ENCODE measurements at places on chromosomes 3 and 15. TPM values are rescaled to one million over a fixed set of nuclear protein-coding genes. Genes with fewer than 3 reads are reported as not detected.

THRB gene
- total RNA-seq: not detected

TM4SF18 gene
- total RNA-seq: 0.46 TPM

TRH gene
- total RNA-seq: not detected

TIMP4 gene
- 1.8 TPM for total RNA-seq

CHRD gene
- 0.55 TPM for total RNA-seq

CFAP100 gene
- total RNA-seq: not detected

ITGA11 gene
- total RNA-seq: 52.5 TPM

ADGRG7 gene
- total RNA-seq: 0.30 TPM

BCHE gene
- total RNA-seq: 54.9 TPM

PRSS50 gene
- not detected for total RNA-seq

CDHR4 gene
- not detected for total RNA-seq

FOXL2 gene
- not detected for total RNA-seq

BDH1 gene
- total RNA-seq: 1.2 TPM

GOLGA6D gene
- total RNA-seq: not detected

PIGZ gene
- total RNA-seq: 2.7 TPM

ALG1L2 gene
- 0.55 TPM for total RNA-seq

CX3CR1 gene
- not detected for total RNA-seq

REC114 gene
- total RNA-seq: not detected

OCA2 gene
- not detected for total RNA-seq

GOLGA8M gene
- total RNA-seq: not detected

ARNT2 gene
- total RNA-seq: 1.8 TPM

VWA5B2 gene
- total RNA-seq: not detected

PLA2G4B gene
- total RNA-seq: 1.5 TPM

ABI3BP gene
- 53.3 TPM for total RNA-seq

EOGT gene
- 66.4 TPM for total RNA-seq

CCR8 gene
- not detected for total RNA-seq

PAK6 gene
- total RNA-seq: 0.28 TPM

ACTC1 gene
- total RNA-seq: not detected

ASB14 gene
- total RNA-seq: 0.05 TPM

RFC4 gene
- total RNA-seq: 23.0 TPM

ITPKA gene
- total RNA-seq: 0.59 TPM

OTOL1 gene
- total RNA-seq: not detected

MYRIP gene
- not detected for total RNA-seq

NR2F2 gene
- total RNA-seq: 27.3 TPM

CORO2B gene
- 1.8 TPM for total RNA-seq

DCLK3 gene
- not detected for total RNA-seq

POMGNT2 gene
- total RNA-seq: 12.2 TPM

CKMT1A gene
- not detected for total RNA-seq

XCR1 gene
- total RNA-seq: not detected

PLCL2 gene
- total RNA-seq: 5.4 TPM

DET1 gene
- total RNA-seq: 5.9 TPM

SERPINI1 gene
- total RNA-seq: 7.1 TPM

GCNT3 gene
- total RNA-seq: 0.09 TPM

MST1R gene
- 0.30 TPM for total RNA-seq

ZNF660 gene
- total RNA-seq: 4.2 TPM

NLGN1 gene
- 0.92 TPM for total RNA-seq

MNS1 gene
- total RNA-seq: 1.3 TPM

GMNC gene
- total RNA-seq: 0.30 TPM

PIF1 gene
- 5.8 TPM for total RNA-seq

ARGFX gene
- total RNA-seq: not detected

MAGI1 gene
- 28.2 TPM for total RNA-seq

GRIP2 gene
- 0.09 TPM for total RNA-seq

SH3GL3 gene
- total RNA-seq: 2.1 TPM

HYAL1 gene
- total RNA-seq: 0.42 TPM

SLC6A11 gene
- not detected for total RNA-seq

SLC9C1 gene
- 0.30 TPM for total RNA-seq

GOLGA8Q gene
- total RNA-seq: 1.8 TPM

HES1 gene
- 3.7 TPM for total RNA-seq

Measured in smooth muscle cell of the umbilical artery (primary cell).